Activated T-cell treated with anti-CD3 and anti-CD28 coated beads for 48 hours (primary cell): ENCODE measurements at places on chromosomes 2 and 18.

DNA sequence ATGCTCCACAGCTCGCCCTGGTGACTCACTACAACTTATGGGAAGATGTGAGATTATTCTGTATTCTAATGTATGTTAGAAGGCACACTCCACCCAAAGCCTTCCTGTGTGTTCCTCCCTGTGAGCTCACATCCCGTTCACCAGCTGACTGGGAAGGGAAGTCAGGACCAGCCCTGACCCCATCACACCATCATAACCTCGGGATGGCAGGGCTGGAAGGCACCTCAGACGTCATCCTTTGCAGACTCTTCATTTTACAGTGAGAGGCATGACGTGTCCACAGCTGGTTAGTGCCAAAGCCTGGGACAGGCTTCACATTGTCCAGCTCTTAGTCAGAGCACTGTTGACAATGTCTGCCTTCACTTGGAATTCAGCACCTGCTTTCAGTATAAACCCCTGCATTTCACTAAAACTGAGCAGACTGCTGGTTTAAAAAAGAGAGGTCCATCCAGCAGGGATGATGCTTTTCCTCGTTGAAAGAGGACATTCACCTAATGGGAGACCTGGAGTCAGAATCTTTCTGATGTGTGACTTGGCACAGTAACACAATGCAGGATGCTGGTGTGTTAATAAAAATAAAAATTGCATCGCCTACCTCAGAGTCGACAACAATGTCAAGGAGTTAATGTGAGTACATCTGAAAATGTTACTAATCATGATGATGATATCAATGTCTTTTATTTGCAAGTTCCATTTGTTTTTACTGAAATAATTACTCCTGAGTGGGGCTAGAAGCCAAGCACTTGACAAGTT lies 418.0 kb upstream of the TNP1 start:
- DNase-seq: no peak

DNA sequence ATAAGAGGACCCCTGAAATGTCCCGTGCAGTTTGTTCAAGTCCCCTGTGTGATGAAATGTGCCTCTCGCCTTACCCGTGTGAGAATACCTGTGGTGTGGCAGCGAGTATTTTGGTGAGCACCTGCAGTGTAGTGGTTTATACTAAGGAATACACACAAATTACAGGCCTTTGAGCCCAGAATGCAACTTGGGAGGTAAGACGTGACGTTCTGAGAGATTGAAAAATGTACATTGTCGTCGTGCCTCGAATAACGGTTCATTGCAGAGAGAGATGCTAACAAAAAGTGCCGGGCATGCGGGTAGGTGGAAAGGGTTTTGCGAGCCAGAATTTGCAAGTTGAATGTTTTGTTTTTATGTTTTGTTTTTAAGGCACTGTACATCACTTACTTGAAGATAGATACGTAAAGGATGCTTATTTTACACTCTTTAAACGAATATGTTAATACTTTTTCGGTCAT lies 867 bp downstream of the RBBP8 start:
- DNase-seq: no peak

GRCh38 chr18:11689669-11690565 lies 853 bp downstream of the GNAL start:
- peak; percentile 9 for DNase-seq

- no peak for DNase-seq
Observed at GRCh38 chr2:181949047-181949446, 36.6 kb upstream of the PPP1R1C start.

DNA sequence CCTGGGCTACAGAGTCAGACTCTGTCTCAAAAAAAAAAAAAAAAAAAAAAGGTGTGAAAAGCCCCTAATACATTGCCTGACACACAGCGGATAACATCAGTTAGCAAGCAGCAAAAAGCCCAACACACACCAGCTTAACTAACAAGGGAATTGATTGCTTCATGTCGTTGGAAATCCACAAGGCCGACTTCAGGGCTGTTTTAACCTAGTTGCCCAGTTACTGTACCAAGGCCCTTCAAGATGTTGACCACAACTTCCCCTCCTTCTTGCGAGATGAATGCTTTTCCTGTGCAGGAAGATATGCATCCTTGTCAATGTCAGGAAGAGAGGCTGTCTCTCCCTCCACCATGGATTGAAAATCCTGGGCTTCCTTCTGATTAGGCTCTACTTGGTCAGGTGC lies 202.9 kb downstream of the MIB1 start:
- DNase-seq: no peak

- DNase-seq: no peak
Observed at GRCh38 chr2:66888246-66888645, 453.3 kb downstream of the MEIS1 start.

- no peak for DNase-seq
Observed at GRCh38 chr2:45932278-45932975, 281.0 kb downstream of the PRKCE start.

GRCh38 chr2:111169268-111169667 lies 48.6 kb downstream of the BCL2L11 start:
- DNase-seq: no peak

GRCh38 chr2:136030406-136030805 lies 45.0 kb upstream of the DARS1 start:
- no peak for DNase-seq

- no peak for DNase-seq
Observed at GRCh38 chr2:150339951-150340350, 147.5 kb downstream of the RND3 start.
